ENCODE measurements at places on chromosomes 3 and 15. TPM values are rescaled to one million over a fixed set of nuclear protein-coding genes. Genes with fewer than 3 reads are reported as not detected.

The ERICH6 gene
- not detected for total RNA-seq

The HRH1 gene
- total RNA-seq: 8.0 TPM

The STARD9 gene
- 16.5 TPM for total RNA-seq

The PPP1R14D gene
- not detected for total RNA-seq

The SAXO2 gene
- total RNA-seq: 6.6 TPM

The CCR8 gene
- not detected for total RNA-seq

The MINDY4B gene
- not detected for total RNA-seq

The MESP2 gene
- total RNA-seq: not detected

The LIPC gene
- total RNA-seq: 0.46 TPM

The PIGX gene
- total RNA-seq: 13.0 TPM

The ULK3 gene
- total RNA-seq: 23.2 TPM

The IMPG2 gene
- total RNA-seq: 0.56 TPM

The SLC7A14 gene
- total RNA-seq: not detected

The NR2F2 gene
- 8.9 TPM for total RNA-seq

The PRRT3 gene
- 1.2 TPM for total RNA-seq

The CPEB1 gene
- total RNA-seq: 4.4 TPM

The SLC27A2 gene
- total RNA-seq: 8.8 TPM

The FANCD2OS gene
- not detected for total RNA-seq

The OR5K2 gene
- not detected for total RNA-seq

The GRK7 gene
- 0.46 TPM for total RNA-seq

All from omental fat pad (tissue), 4 donors.